ENCODE measurements at places on chromosomes 6 and 20. TPM values are rescaled to one million over a fixed set of nuclear protein-coding genes. Genes with fewer than 3 reads are reported as not detected.

- no peak overlapping the region for H3K4me3 ChIP-seq
- no peaks in the 10 kb centered on the region for H3K27me3 ChIP-seq
- H3K36me3 ChIP-seq: no peaks in the 10 kb centered on the region
- no peak overlapping the region for H3K27ac ChIP-seq
- H3K4me1 ChIP-seq: peaks cover 9% of the 10 kb centered on the region
Observed at GRCh38 chr6:44332585-44332984, 9.9 kb upstream of the SPATS1 start.

DNA sequence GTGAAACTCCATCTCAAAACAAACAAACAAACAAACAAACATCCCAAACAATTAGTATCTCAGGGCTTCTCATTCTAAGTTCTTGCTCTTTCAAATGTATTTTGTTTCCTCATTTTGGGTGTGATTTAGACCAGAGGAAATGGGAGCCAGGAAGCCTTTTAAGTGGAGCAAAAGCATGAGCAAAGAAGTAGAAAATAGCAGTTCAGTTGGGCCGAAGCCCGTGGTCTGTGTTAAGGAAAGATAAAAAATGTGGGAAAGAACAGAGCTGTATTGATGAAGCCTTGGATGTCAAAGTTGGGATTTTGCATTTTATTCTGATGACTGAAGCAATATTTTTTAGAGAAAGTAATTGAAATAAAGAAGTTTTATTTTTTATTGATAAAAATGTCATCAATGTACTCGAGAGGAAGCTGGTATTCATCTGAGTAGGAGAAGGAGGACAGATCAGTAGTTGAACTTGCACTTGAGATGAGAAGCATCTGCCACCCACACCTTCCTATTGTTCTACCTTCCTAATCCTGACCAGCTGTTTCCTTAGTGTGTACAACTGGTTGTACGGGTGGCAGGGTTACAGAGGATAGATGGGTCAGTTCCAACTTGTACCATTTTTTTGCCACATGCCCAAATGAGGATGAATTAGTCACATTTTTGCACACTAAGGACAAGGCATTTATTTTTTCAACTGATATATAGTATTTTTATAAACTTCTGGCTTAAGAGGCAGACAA lies 56.1 kb downstream of the KIAA0408 start:
- no peak overlapping the region for H3K27ac ChIP-seq
- no peaks in the 10 kb centered on the region for H3K4me1 ChIP-seq
- DNase-seq: no peak
- no peaks in the 10 kb centered on the region for H3K36me3 ChIP-seq
- no peaks in the 10 kb centered on the region for H3K27me3 ChIP-seq
- no peak overlapping the region for H3K4me3 ChIP-seq

Gene ANKRD66
- total RNA-seq: not detected

- H3K4me3 ChIP-seq: no peak overlapping the region
- H3K27me3 ChIP-seq: no peaks in the 10 kb centered on the region
- no peak for DNase-seq
- H3K27ac ChIP-seq: no peak overlapping the region
Observed at GRCh38 chr6:20915626-20916025, 381.4 kb downstream of the CDKAL1 start.

- no peak for DNase-seq
- no peaks in the 10 kb centered on the region for H3K4me1 ChIP-seq
- H3K4me3 ChIP-seq: no peak overlapping the region
- no peak overlapping the region for H3K27ac ChIP-seq
Observed at GRCh38 chr20:17625246-17626051, 55.6 kb downstream of the DSTN start.
